Tibial nerve (tissue), 4 donors: ENCODE measurements at places on chromosomes 1 and 21.

- peak; percentile 53 for DNase-seq
Observed at GRCh38 chr1:218463194-218464156, 118.3 kb downstream of the TGFB2 start.

DNA sequence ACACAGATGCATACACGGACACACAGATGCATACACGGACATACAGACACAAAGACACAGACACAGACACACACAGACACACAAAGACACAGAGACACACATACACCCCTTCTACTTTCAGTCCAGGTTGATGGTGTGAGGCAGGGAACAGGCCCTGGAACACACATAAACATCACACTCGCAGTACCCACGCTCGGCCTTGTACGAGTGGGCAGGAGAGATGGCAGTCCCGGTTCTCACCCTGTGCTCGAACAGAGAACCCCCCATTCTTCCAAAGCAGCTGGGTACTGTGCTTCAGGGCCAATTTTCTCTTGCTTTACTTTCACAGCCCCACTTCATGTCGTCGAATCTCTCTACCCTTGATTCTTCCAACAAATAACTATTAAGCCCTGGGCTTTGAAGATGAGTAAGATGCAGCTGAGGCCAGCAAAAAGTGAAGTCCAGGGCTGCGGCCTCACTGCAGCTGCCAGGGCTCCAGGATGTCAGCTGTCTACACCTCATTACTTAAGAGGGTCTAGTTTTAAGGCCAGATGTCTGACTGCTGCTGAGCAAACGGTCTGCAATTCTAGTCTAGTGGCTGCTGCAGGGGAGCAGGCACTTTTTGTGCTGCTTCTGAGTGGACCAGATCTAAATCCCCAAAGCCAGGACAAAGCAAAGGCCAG is 90.1 kb downstream of the PGBD5 start:
- no peak for DNase-seq

DNA sequence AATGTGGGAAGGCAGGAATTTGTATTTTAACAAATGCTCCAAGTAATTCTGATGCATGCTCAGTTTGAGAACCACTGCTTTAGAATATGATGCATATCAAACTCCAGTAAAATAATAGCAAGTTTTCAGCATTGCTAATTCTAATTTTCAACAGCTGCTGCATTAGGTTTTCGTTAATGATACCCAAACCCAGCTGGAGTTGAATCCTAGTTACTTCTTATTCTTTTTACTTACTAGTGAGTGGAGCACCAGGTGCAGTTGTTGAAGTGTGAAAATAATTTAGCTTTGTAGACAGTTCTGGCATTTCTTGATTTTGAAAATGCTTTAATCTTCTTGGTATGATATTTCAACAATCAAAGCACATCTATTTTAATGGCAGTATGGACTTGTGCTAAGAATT is 138.5 kb downstream of the HS2ST1 start:
- no peak for DNase-seq

GRCh38 chr1:217674028-217674729 is 43.0 kb downstream of the SPATA17 start:
- no peak for DNase-seq

- DNase-seq, result no peak
Observed at GRCh38 chr1:23013657-23014056, 2.0 kb downstream of the TEX46 start.

DNA sequence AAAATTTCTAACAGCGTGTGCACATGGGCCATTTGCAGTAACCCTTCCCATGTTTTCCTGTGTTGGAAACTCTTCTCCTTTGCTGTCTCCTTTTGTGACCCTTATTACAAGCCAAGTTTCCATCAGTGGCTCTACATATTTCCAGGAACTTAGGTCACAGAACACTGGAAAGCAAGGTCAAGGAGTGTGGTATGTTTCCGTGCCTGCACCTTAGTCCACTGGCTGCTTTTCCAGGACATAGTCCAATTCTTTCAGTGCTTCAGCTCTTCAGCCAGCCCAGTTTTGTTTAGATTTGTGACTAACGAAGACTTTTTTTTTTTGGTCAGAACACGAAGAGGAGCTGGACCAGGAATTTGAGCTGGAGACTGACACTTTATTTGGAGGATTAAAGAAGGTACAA is 33.8 kb downstream of the HHAT start:
- no peak for DNase-seq

DNA sequence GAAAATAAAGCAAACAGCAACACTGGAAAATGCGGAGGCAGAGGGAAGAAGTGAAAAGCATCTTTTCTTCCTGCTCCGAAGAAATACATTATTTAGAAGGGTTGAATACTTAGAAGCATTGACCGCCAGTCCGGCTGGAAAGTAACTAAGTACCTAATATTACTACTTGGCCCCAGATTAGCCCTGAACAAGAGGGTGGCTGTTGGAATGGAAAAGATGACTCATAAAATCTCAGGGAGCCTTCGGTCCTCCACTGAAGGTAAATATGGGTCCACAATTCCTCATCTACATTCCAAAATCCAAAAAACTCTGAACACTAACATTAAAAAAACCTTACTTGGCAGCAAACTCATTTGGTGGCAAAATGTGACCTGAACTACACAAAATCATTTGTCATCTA is 40.1 kb downstream of the BCAR3 start:
- no peak for DNase-seq

DNA sequence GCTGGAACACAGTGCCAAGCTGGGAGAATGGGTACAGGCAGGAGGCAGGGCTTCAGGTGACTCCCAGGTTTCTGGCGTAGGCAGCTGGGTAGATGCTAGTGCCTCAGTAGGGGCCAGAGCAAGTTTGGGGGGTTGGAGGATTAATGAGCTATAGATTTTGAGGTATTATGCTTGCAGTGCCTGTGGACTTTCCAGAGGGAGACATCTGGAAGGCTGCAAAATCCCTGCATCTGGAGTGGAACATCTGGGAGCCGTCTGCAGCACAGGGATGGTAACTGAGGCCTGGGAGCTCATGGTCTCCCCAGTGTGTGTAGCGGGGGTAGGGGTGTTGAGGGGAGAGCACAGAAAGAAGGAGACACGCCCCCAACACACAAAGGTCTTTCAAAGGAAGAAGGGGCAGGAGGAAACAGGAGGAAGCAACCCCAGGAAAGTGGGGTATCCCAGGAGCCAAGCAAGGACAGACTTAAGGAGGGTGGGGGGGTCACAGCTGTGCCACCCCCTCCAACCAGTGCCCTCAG is 2.2 kb upstream of the PDZK1IP1 start:
- no peak for DNase-seq

DNA sequence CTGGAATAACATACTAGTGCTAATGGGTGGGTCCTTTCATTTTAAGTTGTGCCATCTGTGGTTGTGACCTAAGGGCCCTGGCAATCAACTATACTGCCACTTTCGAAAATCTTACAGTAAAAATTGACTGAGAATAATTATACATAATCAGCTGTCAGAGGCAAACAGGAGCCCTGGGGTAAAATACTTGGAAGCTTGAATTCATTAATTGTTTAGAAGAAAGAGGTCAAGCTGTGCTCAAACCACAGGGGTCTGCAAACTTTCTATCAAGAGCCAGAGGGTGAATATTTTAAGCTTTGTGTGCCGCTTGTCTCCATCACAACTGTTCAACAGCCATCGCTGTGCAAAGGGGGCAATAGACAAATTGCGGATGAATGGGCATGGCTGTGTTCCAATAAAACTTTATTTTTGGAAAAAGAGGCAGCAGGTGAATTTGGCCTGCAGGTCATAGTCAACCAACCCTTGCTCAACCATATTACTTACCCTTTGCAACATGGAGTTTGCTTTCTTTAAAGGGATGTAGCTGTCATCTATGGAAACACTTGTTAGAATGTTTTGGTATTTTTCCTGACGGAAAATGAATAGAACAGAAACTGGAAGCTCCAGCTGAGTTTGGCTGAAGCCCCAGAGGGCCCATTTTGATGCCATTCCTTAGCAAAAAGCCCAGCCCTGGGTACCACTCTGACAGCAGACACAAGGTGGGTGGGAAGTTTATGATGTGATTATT is 35.7 kb upstream of the USP1 start:
- DNase-seq, result no peak

GRCh38 chr1:189983166-189983890 is 494.3 kb downstream of the BRINP3 start:
- DNase-seq, result no peak

GRCh38 chr1:234871039-234871709 is 257.5 kb downstream of the TOMM20 start:
- no peak for DNase-seq

GRCh38 chr1:13617773-13618172 is 34.1 kb downstream of the PDPN start:
- no peak for DNase-seq

DNA sequence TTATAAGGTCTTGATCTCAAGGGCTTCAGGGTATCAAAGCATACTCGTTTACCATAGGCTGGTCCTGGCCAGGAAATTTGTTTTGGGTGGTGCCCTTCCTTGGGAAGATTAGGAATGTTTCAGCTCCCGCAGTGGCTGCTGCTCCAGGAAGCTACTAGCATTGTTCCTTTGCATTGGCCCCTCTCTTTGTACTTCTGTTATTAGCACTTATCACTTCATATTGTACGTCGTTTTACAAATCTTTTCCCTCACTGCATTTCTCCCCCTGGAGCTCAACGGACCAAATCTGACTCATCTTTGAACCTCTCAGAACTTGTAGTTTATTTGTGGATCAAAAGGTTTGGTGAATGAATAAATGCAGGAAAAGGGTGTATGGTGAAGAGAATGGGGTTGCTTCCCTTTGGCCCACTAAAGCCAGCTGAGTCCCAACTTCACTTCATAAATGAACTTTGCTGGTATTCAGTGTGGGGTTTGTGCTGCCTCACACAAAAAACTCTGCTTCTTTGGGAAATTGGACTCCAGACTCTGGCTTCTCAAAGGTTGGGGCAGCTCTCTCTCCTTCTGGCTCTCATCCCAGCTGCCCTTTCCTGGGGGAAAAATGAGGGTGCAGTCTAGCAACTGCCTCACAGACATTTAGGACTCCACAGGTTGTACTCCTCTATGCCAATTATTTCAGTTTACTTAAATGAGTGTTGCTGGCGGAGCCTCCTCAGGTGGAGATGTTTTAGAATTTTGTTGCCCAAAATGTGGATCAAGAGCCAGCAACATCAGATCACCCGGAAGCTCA is 5.9 kb downstream of the GNAT2 start:
- DNase-seq, result no peak

- DNase-seq, result no peak
Observed at GRCh38 chr1:4634156-4634792, 20.1 kb upstream of the AJAP1 start.

DNA sequence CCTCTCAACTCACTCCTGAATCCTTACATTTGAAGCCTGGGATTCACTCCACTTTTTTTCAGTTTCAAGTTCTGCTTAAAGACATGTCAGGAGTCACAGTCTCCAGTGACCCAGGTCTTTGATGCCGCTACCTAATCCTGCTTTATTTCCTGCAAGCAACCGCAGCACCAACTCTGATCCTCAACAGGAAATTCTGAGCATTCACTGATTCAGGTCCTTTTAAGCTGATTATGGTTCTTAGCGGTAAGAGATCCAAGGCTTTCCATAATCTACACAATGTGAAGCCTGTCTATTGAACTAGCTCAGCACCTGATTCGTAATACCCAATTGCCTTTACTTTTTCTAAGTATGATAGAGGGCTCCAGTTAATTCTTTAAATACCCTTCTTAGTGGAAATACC is 43.7 kb upstream of the PIGC start:
- no peak for DNase-seq

- DNase-seq, result no peak
Observed at GRCh38 chr21:39705849-39706248, 39.1 kb upstream of the IGSF5 start.

DNA sequence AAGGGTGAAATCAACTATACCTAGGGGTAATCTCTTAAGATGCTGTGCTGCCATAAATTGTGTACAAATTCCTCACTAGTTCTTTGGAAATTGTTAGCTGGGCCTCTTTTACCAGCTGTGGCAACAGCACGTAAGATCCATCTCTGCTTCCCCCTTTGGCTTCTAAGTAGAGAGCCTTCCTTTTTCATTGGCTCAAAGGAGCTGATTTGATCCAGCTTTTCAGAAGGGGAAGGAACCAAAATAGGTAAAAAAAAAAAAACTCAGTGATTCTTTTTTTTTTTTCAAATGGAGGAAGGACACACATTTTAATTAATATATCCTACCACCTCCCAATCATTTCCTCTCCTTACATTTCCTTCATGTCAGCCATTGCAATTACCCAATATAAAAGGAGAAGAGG is 4.0 kb upstream of the RCAN1 start:
- no peak for DNase-seq

DNA sequence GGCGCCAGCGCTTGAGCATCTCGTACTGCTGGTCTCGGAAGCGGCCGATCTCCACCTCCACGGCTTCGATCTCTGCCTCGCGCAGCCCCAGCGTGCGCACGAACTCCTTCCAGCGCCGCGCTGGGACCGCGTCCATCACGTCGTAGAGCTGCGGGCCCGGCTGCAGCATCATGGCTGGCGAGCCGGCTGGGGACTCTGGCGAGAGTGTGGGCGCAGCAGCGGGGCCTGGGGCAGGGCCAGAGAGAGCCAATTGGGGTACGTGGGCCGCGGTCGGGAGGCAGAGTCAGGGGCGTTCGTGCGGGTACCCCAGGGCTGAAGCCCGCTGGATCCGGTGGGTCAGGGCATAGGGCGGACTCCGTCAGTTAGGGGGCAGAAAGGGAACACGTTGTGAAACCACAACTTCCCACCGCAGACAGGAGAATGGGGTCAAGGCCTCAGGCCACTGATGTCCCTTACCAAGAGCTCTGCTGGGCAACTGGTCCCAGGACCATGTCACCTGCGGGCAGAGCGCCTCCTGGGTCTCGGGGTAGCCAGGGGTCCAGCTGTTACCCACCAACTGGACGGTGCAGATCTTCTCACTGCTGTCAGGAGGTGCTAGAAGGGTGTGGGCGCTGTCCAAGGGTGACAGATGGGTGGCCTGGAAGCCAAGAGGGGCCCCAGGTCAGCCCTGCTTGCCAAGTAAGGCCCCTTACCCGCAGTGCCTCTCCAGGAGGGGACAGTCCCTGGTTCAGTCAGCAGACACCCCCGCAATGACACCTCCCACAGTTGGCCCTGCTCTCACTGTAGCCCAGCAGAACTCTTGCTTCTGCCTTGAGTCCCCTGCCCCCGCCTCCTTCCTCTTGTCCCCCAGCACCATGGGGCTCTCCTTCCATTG is 4.2 kb downstream of the TNFRSF25 start:
- no peak for DNase-seq

DNA sequence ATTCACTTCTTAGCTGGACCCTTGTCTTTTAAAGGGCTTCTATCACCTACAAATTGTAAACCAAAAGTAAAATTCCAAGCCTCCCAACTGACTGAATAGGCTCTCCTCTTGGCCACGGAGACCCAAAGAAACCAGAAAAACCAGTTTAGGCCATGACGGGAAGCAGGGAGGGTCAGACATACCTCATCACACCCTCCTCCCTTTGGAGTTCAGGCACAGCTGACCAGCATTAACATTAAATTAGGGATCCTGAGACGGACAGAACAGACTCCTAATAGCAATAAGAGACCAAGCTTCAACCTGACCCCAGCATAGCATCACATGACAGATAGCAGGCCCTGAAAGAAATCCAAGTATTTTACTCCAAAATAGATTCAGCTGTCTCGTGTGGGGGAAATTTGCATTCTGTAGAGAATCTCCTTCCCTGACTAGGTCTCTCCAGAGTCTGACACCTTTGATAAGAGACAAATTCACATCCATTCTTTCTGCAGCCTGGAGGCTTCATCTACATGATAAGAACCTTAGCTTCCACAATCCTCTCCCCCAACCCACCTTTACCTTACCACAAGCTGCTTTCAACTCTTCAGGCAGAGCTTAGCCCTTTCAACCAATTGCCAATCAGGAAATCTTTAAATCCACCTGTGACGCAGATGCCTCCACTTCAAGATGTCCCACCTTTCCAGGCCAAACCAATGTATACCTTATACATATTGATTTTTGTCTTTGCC is 177.1 kb upstream of the RAB4A start:
- no peak for DNase-seq
